ENCODE measurements at places on chromosomes 7 and 10. TPM values are rescaled to one million over a fixed set of nuclear protein-coding genes. Genes with fewer than 3 reads are reported as not detected.

DNA sequence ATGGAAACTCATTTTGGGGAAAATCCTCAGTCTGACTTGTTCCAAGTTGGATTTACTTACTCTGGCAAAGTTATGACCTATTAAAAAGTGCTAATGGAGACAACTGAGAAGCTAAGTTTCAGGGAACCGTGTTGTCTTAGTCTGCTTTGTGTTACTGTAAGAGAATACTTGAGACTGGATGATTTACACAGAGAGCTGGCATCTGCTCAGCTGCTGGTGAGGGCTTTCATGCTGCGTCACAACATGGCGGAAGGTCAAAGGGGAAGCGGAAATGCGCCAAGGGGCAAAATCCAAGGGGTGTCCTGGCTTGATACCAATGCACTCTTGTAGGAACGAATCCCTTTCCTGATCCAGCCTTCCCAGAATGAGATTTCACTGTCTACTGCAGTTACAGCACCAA is 46.4 kb downstream of the MTURN start:
- no peak for DNase-seq

- no peak for DNase-seq
Measured at GRCh38 chr7:24510759-24511158, 62.5 kb upstream of the PALS2 start.

DNA sequence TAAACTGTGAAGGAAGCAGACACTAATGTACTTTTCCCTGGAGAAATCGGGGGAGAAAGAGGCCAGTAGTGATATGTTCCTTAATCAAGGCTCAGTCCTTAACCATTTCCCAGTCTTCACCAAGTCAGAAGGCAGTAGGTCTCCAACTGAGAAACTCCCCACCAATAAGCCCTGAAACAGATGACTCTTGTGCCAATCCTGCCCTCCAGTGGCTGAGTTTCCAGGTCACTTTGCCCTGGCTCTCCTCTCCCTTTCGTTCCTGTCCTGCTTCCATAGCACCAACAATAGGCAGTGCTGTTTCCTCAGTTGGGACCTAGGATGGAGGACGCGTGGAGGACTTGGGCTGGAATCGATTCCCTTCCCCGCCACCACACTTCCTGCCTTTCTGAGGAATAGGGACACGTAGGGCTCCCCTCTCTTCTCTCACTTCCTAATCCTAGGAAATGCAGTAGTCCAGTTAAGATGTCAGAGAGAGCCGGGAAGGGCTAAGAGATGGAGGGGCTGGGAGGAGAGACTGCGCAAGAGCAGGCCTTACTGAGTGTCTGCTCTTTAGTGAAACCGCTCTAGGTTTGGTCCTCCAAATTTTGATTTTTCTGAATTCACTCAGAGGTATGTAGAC is 23.4 kb downstream of the ATOH7 start:
- peak; percentile 45 for DNase-seq

DNA sequence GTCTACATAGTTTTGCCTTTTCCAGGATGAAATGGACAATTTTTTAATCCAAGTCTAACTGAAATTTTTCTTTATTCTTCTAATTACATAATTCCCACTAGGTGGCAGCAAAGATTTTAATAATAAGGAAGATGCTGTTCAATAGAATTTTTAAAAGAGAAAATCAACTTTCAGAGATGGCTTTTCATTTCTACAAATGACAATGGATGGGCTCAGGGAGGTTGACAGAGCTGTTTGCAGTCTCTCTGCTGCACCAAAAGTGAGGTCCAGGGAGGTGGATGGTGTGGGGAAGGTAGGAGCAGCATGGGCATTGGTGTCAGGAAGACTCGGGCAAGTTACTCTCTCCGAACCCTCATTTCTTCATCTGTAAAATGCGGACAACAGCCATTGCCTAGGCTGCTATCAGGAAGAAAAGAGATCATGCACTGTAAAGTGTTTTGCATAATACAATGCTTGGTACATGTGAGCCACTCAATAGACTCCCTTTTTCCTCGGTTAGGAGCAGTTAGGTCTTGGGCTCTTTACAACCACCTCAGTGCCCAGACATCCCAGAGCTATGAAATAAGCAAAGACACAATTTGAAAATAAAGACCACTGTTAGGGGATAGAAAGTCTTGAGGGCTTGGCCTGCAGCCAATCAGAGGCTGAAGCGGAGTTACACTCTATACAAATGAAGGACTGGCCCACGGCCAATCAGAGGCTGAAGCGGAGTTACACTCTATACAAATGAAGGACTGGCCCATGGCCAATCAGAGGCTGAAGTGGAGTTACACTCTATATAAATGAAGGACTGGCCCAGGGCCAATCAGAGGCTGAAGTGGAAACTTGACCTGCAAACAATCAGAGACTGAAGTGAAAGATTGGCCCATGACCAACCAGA is 107.1 kb downstream of the ABLIM1 start:
- no peak for DNase-seq

DNA sequence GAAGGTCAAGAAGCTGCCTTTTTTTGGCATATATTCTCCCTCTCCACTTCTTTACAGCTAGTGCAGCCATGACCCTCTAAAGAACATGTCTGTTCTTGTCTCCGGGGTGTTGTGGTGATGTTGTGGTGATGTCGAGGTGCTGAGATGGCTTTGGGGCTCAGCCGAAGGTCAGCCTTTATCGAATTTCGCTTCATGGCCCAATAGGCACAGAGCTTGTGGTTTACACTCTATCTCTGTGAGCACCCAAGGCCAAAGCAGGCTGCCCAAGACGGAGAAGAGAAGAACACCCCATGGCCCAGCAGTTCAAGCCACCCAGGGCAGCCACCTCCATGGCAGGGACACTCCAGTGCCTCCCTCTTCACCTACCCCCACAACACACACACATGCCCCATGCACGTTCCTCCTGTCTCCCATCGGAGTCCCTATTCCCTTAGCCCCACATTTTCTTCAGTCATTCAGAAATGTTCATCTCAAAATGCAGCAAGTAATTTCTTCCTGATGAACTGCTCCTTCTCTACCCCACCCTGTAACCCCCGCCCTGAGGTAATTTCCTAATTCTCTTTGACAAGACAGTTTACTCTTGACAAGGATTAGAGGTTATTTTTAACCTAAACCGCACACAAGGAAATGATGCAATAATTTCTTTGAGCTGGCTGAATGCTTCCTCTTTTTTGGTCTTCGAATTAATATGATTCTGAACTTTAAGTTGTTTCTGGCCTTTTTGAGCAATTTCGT is 18.6 kb upstream of the ADRB1 start:
- no peak for DNase-seq

- DNase-seq = no peak
Measured at GRCh38 chr10:72089618-72090017, 1.3 kb upstream of the SPOCK2 start.

- no peak for DNase-seq
Measured at GRCh38 chr10:103852856-103853255, 2.5 kb downstream of the SH3PXD2A start.

GRCh38 chr10:130493446-130494145 is 357.4 kb downstream of the GLRX3 start:
- DNase-seq = no peak

DNA sequence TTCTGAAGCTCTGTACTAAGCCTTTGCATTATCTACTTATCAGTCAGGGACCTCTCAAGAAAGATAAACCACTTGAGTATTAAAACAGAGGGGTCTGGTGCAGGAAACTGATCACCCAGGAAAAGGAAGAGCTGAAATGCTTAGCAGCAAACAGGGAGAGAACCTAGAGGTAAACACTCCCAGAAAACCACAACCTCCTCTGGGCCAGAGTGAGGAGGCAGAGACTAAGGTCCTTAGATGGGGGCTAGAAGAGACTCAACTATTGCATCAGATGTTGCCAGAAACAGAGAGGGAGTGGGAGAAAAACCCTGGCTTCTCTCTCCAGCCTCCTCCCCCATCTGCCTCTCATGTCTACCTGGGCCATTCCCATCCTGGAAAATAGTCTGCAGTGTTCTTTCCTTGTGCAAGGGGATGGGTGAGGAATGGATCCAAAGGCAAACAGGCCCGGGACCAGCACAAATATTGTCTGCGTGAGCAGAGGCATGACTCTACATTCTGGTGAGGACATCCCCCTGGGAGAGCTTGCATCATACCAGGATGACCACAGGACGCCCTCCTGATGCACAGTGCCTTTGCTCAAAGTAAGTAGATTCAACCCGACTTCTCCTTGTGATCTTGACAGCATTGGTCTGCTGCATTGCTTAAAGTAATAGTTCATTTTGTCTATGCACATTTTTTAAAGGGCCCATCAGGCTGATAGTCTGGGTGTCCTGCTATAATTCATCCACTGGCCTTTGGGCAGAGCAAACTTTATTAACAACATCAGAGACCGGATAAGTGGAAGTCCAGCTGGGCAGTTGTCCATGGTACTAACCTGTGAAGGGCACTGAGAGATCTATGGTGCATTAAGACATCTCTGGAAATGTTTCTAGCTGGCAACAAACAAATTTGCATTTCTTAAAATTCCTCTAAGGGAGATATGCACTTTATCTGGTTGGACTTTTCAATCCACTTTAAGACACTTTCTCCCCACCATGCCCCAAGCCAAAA is 22.4 kb upstream of the ODAD2 start:
- no peak for DNase-seq

- DNase-seq = no peak
Measured at GRCh38 chr7:6165521-6166320, 106.7 kb downstream of the CYTH3 start.

GRCh38 chr10:5268743-5269142 is 72.1 kb downstream of the AKR1C4 start:
- DNase-seq = no peak

DNA sequence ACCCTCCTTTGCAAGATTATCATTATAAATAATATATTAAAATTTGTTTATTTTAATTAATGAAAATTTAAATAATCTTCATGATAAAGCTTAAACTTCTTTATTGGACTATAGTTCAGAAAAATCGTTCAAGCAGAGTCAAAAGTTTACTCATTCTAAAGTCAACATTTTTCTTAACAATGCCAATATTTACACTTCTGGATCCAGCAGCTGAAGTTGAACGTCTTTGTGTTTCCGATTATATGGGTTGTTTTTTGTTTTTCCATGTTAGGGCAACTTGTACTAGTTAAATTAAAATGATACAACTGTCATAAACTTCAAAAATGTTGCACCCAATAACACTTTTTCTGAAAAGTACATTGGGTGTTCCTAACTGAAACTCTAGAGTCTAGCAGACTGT is 43.8 kb downstream of the GRB10 start:
- DNase-seq = no peak

DNA sequence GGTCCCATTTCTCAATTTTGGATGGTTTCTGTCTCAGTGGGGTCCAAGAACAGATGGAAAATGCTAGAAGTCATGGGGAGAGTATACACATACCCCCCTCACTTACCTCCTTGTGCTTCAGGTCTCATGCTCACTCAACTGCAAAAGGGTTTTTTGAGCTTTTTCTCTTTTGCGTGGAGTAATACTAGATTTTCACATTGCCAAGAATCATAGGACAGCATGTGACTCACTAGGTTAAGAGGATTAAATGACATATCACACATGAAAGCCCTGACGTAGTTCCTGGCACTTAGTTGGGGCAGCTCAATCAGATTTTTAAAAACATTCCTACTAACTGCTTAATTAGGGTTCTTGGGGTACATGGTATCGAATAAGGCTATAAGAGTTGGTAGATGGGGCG is 4.5 kb downstream of the PI4K2A start:
- no peak for DNase-seq

GRCh38 chr7:20236043-20236442 is 18.9 kb upstream of the MACC1 start:
- no peak for DNase-seq

GRCh38 chr10:70726909-70727495 is 54.7 kb downstream of the ADAMTS14 start:
- peak; percentile 41 for DNase-seq

DNA sequence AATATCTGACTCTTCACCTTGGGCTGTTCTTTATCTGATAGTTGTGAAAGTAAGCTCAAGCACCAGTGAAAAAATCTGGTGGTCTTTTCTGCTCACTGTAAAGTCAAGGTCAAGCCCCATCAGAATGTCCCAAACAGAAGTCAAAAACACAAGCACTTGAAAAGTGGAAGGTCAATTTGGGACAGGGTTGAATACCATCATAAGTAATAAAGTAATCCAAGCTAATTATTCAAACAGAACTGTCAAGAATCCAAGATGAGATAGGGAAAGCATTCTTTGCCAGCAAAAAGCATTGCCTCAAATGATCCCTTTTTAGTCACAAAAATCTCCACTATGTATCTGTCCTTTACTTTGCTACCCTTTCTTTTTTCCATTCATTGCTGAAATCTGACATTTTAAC is 430.1 kb upstream of the NPVF start:
- no peak for DNase-seq

DNA sequence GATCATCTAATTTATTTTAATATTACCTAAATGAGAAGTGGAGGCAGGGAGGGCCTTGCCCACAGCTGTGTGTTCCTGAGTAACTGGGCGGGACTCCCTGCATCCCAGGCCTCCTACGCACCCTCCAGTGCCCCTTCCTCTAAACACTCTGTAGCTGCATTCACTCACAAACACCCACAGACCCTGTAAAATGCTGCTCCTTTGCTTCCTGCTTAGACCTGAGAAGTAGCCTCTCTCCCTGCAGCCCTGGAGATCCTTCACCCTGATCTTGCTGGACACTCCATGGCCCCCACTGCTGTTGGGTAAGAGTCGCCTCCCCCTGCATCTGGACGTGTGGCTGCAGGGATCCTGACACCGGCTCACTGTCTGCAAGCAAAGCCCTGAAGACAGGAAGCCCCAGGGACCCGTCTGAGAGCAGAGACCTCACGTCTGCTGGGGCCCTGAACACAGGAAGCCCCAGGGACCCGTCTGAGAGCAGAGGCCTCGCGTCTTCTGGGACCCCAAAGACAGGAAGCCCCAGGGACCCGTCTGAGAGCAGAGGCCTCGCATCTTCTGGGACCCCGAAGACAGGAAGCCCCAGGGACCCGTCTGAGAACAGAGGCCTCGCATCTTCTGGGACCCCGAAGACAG is 589.8 kb downstream of the DNAJB6 start:
- DNase-seq = no peak

- no peak for DNase-seq
Measured at GRCh38 chr10:79387974-79388850, 40.9 kb downstream of the PPIF start.

DNA sequence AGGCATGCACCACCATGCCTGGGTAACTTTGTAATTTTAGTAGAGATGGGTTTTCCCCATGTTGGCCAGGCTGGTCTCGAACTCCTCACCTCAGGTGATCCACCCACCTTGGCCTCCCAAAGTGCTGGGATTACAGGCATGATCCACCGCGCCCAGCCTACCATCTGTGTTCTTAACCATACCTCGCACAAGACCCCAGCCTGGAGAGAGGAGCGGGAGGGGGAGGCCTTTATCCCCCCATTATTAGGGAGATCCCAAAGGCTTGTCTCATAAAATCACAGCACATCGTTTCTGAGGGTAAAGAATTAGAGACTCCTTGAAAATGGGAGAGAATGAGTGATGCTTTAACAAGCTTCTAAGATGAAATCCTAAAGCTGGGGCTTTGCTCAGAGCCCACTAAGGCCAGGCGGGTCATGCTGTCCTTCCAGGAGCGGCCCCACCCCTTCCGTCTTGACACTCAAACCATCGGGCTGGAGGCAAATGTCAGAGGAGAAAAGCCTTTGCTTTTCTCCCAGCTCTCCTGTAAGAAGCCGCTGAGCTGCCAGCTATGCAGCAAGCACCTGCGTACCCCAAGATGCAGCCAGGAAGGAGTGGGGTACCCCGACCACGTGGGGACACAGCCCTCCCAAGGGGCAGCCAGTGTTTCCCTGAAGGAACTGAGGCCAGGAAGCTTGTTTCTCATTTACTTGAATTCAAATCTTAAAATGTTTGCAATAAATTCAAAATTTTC is 339.7 kb downstream of the PTPRN2 start:
- no peak for DNase-seq

GHRHR gene
- total RNA-seq = not detected

GFRA1 gene
- total RNA-seq = 4.7 TPM

ERVW-1 gene
- total RNA-seq = not detected

NEUROG3 gene
- total RNA-seq = not detected

GPR15LG gene
- total RNA-seq = not detected

Data from occipital lobe (tissue), 3 donors.